Activated naive CD8-positive, alpha-beta T cell treated with anti-CD3 and anti-CD28 coated beads, Interleukin-2, amount 50 U/mL, for 24 hours (primary cell): ENCODE measurements at places on chromosomes 7 and 10.

DNA sequence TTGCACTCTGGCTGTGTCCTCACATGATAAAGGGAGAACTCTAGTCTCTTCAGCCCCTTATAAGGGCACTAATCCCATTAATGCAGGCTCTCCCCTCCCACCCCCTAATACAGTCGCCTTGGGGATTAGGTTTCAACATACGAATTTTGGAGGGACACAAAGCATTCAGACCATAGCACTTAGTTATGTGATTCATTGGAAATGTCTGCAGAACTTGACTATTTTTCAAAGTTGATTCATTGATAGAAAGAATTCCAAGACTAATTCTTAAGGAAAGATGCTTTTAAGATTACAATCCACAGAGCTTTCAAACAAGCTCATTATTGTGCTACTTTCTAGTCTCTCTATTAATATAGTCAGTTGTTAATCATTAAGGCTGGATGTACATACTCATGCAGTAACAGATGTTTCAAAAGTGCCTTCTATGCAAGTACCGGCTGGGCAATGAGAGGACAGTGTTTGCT lies 85.3 kb upstream of the RPA3 start:
- DNase-seq, result no peak

DNA sequence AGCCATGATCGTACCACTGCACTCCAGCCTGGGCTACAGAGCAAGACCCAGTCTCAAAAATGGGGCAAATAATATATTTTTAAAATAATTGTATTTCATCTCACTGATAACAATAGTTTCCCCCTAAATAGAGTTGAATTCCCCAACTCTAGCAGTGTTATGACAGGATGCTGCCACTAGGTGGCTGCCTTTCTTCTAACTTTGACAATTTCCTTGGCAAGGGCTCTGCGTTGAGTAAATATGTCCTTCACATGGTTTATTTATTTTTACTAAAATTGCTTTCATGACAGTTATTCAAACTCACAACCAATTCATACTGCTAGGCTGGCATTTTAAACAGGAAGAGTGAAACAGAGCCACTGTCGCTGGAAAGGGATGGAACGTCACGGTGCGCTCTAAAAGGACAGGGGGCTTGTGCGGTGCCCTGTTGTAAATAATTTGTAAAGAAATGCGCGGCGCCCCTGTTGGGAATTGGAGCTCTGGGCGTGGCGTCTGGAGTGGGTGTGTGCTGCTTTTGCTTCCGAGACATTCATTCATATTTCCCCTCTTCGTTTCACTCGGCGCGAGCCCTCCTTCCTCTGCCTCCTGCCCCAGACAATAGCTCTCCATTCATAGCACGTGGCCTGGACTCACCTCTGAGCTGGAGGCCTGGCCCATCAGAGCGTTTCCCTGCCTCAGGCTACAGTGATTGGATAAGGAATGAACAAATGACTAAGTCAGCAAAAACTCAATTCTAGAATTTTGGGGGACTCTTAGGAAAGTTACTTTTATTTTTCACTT lies 20.5 kb upstream of the PITRM1 start:
- DNase-seq, result peak; percentile 47

DNA sequence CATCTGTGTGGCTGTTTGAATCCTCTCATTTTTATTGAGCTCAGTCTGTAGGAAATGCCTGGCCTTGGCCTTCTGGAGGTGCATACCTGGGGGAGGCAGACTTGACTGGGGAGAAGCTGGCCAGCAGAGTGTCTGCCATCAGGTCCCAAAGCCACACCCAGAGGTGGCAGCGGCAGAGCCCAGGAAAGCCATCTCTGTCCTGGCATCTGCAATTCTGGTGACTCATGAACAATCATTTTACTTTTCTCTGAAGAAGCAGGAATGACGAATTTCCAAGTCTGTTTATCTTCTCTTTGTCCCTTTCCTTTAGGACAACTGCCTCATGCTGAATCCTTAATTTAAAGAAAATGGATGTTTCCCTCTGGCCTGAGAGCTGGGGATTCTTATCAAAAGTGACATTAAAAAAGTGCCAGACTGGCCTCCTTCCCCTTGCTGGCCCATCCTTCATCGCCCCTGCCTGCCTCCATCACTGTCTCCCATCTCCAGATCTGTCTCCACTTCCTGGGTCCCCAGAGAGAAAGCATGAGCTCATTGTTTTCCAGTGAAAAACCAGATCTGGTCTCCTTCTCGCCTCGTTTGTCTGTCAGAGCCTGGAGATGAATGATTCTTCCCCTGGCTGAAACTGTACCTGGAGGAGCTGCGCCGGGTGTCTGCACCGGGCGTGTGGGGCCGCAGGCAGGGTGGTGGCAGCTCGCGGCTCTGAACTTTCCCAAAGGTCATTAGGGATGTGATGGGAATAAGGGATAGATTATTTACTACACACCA lies 124.5 kb downstream of the TMEM178B start:
- no peak for DNase-seq

- no peak for DNase-seq
Measured at GRCh38 chr7:97752215-97752614, 20.3 kb downstream of the TAC1 start.

GRCh38 chr7:105776068-105776790 lies 100.2 kb downstream of the ATXN7L1 start:
- no peak for DNase-seq

DNA sequence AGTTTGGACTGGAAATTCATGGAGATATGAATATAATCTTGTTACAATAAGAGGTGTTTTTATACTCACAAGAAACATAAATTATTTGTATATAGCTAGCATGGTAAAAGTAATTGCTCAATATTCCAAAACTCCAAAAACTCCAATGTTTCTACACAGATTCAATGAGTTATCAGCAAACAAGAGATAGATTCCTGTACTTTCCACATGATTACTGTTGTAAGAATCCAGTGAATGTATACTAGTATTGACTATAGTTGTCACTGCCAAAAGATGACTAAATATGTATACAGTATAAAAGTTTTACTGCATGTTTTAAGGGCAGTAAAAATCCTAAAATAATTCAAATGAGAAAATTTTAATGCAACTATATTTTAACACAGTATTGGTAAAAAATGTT lies 10.7 kb downstream of the ATOH7 start:
- DNase-seq, result no peak

- DNase-seq, result no peak
Measured at GRCh38 chr7:48515171-48515570, 343.9 kb downstream of the ABCA13 start.

DNA sequence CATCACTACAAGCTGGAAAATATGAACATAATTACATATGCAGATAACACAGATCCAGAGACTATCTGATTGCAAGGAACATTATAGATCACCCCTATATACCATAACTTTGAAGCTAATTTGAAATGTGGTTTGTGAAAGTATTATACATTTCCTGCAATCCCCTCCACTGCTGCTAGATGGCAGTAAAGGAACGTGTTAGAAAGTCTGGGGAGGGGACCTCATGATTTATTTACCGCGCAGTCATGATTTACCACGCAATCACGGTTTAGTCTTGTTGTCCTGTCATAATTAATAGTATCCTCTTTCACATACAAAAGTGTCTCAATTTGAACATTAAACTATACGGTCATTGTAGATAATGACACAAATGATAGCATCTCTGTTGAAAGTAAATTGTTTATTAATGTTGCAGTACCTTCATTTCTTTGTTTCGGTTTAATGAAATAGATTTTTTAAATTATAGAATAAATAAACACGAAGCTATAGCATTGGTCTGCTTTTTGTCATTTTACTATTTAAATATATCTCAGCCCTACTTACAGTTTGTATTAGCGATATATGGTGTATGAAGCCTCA lies 145.3 kb upstream of the PRSS1 start:
- peak; percentile 51 for DNase-seq

- no peak for DNase-seq
Measured at GRCh38 chr10:110052916-110053315, 45.1 kb downstream of the ADD3 start.

- no peak for DNase-seq
Measured at GRCh38 chr7:77202481-77202976, 2.9 kb upstream of the FGL2 start.

- no peak for DNase-seq
Measured at GRCh38 chr10:62233356-62234076, 35.1 kb downstream of the RTKN2 start.
